ENCODE measurements at places on chromosomes 11 and 22. TPM values are rescaled to one million over a fixed set of nuclear protein-coding genes. Genes with fewer than 3 reads are reported as not detected.

SMC1B gene
- total RNA-seq, result not detected

- H3K4me1 ChIP-seq, result no peaks in the 10 kb centered on the region
- H3K4me3 ChIP-seq, result no peak overlapping the region
- H3K27me3 ChIP-seq, result no peaks in the 10 kb centered on the region
- no peak overlapping the region for H3K27ac ChIP-seq
These were observed 47.1 kb upstream of the PRODH start for GRCh38 chr22:18983120-18983651.

C11orf16 gene
- total RNA-seq, result not detected

DNA sequence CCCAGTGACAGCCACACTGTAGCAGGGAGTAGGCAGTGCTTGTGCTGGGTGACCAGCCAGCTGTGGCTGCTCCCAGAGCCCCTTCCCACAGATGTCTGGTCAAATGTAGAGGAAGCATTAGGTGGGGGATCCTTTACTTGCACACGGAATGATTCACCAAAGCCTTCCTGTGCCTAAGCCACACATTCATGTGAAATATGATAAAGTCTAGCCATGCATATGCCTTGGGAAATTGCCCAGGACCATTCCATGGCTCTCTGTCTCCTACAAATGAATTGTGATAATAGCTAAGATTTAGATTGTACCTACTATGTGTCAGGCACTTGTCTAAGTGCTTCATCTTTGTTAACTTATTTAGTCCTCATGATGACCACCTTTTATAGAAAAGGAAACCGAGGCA lies 217.5 kb upstream of the E2F8 start:
- no peak overlapping the region for H3K27ac ChIP-seq
- no peak for DNase-seq
- no peaks in the 10 kb centered on the region for H3K27me3 ChIP-seq

GRCh38 chr11:31780078-31780477 lies 31.0 kb downstream of the PAX6 start:
- H3K27ac ChIP-seq, result no peak overlapping the region
- H3K27me3 ChIP-seq, result no peaks in the 10 kb centered on the region
- no peak for DNase-seq
- H3K4me1 ChIP-seq, result no peaks in the 10 kb centered on the region
- H3K36me3 ChIP-seq, result no peaks in the 10 kb centered on the region

NXPE2 gene
- not detected for total RNA-seq
